ENCODE measurements at places on chromosomes 3 and 15.

DNA sequence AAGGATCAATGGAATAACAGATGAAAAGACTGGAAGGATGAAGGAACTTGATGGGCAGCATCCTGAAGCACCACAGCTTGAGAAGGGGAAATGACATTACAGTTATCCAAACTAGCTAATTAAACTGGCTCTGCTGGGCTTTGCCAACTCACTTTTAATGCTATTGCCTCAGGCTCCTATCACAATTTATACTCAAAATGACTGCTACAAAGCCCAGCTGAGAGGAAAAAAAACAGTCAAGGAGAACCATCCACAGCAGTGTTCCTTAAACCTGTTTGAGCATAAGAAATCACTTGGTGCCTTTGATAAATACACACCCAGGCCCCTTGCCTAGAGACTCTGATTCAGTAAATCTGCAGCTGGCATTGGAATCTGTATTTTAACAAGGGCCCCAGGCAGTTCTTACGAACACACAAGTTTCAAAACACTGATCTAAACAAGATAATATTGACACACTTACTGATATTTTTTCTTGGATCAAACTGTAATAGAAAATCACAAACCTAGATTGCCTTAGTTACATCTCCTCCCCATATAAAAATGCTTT is 85.8 kb downstream of the MB21D2 start:
- no peak for DNase-seq

GRCh38 chr3:152235709-152236298 is 32.9 kb upstream of the MBNL1 start:
- no peak for DNase-seq

DNA sequence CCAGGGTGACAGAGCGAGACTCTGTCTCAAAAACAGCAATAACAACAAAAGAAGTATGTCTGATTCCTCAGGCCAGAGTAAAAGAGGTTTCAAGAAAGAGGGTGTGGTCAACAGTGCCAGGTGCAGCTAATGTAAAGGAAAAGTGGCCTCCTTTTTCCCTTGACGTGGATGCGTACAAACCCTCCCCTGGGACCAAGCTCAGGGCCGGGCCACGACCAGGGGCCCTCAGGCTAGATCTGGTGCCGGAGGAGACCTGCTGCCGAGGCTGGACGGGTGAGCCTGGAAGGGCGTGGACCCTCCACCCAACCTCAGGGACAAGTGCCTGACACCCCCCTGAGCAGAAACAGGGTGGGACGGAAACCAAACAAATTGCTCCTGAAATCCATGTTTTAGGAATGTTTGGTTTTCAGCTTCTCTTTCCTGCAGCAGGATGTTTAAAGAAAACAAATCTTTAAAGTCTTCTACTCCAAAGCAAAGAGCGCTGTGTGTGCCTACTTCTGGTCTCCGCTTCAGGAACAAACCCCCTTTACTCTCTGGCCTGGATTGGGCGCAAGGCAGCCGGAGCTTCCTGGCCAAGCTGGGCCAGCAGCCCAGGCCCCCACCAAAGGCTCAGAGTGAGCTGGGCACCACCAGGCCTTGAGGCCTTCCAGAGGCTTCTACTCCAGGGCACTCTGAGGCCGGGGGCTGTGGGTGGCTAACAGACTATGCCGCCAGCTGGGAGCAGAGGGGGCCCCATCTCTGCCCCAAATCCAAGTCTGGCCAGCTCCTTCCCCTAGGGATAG is 21.4 kb downstream of the ZDHHC19 start:
- DNase-seq, result no peak

- no peak for DNase-seq
These were observed 242.8 kb downstream of the BBX start for GRCh38 chr3:107765524-107765923.

DNA sequence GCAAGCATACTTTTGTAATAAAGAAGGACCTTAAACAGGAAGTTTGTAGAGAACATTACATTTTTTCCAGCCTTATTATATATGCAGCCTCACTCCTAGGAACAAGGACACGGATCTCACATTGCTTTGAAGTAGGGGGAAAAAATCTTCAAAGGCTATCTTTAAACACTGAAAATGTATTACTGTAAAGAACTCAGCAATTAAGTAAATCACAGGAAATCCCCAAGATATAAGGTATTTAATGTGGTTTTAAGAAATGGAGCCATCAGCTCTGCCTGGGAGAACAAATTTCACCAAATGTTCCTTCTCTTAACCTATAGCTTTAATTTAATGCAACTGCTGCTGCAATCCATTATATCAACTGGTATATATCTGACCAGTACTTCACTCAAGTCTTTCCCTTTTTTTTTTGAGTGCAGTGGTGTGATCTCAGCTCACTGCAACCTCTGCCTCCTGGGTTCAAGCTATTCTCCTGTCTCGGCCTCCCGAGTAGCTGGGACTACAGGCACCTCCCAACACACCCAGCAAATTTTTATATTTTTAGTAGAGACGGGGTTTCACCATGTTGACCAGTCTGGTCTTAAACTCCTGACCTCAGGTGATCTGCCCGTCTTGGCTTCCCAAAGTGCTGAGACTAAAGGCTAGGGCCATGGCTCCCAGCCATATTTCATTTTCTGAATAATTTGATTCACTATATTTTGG is 2.8 kb downstream of the BTLA start:
- DNase-seq, result no peak

Measured in stimulated activated CD4-positive, alpha-beta T cell treated with anti-CD3 and anti-CD28 coated beads, Interleukin-15, amount 100 ng/mL, for 1 hour (primary cell).